Pulmonary artery endothelial cell (primary cell): ENCODE measurements at places on chromosomes 4 and X.
A peak's percentile ranks its signal among the peaks of the same experiment; 100 is the strongest.

- no peak for DNase-seq
These were observed 2.1 kb upstream of the RHOH start for GRCh38 chr4:40194602-40195161.

DNA sequence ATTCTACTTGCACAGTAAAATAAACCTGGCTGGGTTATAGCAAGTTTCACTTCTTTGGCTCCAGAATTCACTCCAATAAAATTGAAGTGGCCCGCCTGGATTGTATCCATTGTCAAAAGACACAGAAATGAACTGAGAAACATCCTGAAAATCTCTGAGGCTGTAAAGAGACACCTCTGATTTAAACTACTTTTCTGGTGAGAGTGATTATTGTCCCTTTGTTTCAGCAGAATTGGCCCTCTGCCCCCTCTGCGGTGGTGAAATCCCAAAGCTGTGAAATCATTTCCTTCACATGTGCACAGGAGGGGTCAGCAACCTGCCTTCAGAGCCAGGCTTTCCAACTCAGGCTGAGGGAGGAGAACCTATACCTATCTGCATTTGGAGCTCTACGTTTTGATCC, 23.0 kb downstream of the GAB3 start:
- DNase-seq, result peak; percentile 66

GRCh38 chrX:130994671-130995070, 63.5 kb upstream of the ARHGAP36 start:
- DNase-seq, result no peak

DNA sequence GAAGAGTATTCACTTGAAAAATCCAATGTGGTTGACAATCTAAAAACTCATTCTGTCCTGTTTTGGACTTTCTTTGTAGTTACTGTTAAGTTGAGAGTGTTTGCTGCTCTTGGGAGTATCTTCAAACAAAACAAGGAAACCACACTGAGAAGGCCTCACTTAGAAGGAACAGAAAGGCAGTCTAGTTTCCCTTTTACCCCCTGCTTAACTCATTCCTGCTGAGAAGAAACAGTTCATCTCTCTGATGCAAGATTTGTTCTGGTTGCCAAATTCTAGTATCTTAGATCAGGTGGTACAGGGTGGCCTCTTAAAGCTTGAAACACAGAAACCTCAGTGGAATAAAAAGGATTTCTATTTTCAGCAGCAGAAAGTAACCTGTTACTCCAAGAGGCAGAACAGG, 41.4 kb downstream of the GUCY2F start:
- no peak for DNase-seq

DNA sequence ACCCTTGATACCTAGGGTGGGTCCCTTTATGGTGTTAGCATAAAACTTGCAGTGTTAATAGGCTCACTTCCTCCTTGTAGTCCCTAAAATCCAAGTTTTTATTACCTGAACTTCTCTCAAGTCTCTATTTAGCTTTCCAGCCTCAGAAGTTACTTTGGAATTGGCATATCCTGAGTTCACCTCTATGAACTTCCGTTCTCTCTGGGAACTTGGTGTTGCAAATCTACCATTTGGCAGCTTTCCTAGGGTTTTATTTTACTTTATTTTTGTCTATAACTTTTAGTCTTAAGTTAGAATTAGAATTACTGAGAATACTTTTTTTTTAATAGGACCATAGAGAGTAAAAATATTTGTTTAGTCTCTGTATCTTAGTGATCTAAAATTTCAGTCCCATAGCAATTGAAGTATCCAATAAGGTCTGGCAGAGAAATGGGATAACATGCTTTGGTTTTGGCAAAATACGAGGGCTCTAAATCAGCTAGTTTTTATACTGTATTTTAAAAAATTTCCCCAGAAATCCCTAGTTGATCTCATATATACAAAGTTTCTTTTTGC, 30.3 kb upstream of the NAF1 start:
- no peak for DNase-seq

GRCh38 chr4:53908661-53909078, 155.7 kb downstream of the CHIC2 start:
- DNase-seq, result peak; percentile 63

- no peak for DNase-seq
These were observed 20.6 kb downstream of the ZNF721 start for GRCh38 chr4:478373-478772.

DNA sequence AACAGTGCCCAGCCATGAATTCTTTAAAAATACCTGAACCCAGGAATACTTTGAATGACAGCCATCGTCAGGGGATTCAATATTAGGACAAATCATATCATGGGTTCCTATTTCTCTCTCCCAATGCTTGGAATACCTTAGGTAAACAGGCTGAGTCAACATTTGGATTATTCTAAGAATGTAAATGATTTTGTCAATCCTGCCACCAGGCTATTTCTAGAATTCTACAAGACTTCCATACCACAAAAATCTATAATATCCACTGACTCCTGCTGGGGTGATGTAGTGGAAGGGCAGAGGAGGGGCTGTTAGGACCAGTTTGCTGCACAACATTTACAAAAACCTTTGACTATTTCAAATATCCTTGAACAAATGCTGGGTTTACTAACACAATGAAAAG, 65.2 kb downstream of the IGFBP7 start:
- DNase-seq, result no peak

DNA sequence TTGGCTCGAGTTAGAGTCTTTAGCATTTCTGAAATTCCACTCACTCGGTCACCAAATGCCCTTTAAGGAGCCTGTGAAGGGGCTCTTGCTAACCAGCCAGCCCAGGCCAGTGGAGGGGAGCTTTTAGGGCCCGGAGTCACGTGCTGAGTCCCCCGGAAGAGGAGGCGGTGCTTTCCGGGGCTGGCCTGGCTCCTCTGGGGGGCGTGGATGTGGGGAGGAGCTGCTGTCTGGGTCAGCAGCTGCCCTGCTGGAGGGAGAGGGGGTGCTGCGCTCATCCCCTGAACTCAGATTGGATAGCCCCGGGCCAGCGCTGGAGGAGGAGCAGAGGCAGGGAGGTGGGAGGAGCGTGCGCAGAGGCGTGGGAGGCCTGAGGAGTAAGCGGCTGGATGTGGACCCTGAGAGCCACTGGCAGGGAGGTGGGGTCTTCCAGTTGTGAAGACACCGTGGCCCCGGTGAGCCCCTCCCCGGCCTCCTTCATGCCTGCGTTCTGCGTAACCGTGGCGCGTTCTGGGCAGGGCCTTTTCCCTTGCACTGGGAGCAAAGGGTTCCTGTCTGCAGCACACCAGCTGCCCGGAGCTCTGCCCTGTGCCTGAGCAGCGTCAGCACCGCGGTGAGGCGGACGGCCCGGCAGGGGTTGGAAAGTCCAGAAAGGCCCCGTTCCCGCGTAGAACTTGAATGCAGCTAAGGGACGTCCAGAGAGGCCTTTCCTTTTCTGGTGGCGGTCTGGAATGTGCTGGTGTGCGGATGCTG, 19.7 kb downstream of the MAEA start:
- DNase-seq, result peak; percentile 33

GRCh38 chr4:17544831-17545234, 29.9 kb downstream of the CLRN2 start:
- no peak for DNase-seq

- DNase-seq, result no peak
These were observed 591.5 kb upstream of the PITX2 start for GRCh38 chr4:111214371-111214770.

GRCh38 chr4:110119880-110120279, 78.5 kb downstream of the ELOVL6 start:
- no peak for DNase-seq

DNA sequence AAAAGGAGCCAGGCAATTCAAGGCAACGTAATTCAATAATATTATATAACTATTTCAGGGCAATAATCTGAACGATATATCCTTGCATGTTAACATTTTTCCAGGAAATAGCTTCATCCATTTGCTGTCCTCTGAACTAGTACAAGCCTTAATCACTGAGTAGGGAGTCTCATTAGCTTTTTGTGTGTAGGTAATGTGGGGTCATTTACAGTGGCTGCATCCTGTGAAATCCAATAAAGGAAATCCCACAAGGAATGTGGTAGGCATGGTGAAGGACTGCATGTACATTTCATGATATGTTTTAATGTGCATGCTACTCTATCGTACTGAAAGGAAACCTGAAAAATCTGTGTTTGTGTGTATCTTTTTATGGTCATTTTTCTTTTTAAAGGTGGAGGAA, 103.5 kb downstream of the SLC4A4 start:
- DNase-seq, result no peak

- DNase-seq, result no peak
These were observed 7.7 kb downstream of the S100P start for GRCh38 chr4:6701371-6701770.

DNA sequence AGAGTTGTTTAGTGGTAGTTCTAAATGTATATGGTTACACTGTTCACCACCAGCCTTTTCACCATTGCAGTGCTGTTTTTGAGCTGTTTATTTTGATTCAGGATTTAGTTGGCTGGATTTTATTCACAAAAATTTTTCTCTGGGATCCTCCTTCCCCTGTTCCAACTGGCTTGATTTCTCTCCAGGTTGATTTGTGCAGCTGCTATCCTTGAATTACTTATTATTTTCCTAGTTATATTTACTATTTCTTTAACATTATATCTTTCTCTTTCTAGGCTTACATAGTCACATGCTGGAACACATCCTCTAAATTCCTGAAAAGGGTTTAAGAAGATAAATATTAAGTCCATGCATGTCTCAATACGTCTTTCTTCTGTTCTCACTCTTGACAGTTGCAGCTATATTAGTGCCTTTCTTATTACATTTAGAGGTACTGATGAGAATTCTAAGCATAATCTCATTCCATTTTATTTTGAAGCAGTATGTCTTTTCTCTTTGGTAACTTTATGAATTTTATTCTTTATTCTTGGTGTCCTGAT, 82.2 kb downstream of the SUPT20HL2 start:
- DNase-seq, result no peak

- DNase-seq, result no peak
These were observed 25.2 kb downstream of the YTHDC1 start for GRCh38 chr4:68324519-68325262.

GRCh38 chr4:138241281-138242075, 671 bp downstream of the SLC7A11 start:
- no peak for DNase-seq

DNA sequence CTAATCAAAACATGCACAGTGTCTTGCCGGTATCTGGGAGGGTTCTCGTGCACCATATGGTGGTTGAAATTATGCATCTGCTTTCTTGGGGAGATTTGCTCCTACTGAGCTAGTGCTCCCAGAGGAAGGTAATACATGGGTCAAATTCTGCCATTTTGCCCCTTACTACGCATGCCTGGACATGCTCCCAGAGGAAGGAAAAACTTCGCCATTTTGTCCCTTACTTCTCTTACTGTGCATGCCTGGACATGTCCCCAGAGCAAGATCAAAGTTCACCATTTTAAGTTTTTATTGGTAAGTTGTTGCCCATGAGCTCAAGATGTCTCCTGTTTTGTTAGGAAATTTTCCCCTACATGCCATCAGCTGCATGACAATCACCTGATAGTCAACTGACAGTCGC, 252.1 kb upstream of the KLHL4 start:
- no peak for DNase-seq

DNA sequence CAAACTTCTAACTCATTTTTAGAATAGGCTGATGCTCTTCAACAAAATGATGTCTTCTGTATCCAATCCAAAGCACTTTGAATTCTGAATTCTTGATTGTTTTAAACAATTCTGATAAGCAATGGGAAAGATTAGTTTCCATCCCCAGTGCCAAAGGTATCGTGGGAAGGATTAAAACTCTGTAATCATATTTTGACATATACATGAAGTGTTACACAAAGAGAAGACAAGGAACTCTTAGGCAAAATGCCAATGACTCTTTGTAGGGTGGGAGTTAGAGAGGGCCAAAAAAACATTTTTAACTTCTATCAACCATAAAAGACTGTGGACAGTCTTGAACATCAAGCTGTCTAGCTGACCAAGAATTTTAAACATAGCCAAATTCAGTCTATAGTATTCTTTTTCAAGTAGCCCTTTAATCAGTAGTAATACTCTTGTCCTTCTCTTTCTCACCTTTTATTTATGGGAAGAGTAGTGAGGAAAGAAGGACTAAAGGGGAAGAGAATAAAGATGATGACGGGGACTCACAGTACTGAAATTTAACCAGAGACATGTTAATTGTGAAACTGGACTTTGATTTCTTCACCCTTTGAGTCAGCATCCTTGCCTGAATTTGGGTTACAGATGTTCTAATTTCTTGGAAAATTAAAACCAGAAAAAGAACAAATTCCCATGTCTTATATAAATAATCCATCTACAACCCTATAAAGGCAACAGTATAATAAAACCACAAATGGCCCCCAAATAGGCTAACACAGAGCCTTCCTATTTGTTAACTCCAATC, 51.8 kb upstream of the VEGFD start:
- no peak for DNase-seq

DNA sequence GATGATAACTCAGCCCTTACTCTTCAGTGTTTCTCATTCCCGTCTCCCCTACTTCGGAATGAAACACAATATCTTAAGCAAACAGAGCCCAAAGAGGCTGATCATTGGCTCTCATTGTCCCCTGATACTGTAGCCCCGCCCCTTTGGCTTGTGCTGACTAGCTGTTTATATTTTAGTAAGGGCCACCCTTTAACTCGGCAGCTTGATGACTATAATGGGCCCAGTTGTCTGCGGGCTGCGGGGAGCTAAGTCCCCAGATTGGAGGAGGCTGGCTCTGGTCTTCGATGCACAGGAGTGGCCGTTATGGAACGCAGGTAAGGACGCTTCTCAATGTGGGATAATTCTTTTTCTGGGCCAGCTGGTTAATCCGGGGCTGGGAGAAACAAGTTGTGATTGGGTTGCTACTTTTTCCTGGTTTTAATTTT, at the start of gene TRIM2:
Gene TRIM2 (plus strand): TSS at position 197 of the 425 bp plus-strand sequence. CDS start 88 bp downstream, at position 285.
- DNase-seq, result no peak

GRCh38 chrX:97200454-97200853, 316.7 kb downstream of the RPA4 start:
- no peak for DNase-seq

- DNase-seq, result no peak
These were observed 116.4 kb downstream of the ANAPC4 start for GRCh38 chr4:25493466-25493865.

DNA sequence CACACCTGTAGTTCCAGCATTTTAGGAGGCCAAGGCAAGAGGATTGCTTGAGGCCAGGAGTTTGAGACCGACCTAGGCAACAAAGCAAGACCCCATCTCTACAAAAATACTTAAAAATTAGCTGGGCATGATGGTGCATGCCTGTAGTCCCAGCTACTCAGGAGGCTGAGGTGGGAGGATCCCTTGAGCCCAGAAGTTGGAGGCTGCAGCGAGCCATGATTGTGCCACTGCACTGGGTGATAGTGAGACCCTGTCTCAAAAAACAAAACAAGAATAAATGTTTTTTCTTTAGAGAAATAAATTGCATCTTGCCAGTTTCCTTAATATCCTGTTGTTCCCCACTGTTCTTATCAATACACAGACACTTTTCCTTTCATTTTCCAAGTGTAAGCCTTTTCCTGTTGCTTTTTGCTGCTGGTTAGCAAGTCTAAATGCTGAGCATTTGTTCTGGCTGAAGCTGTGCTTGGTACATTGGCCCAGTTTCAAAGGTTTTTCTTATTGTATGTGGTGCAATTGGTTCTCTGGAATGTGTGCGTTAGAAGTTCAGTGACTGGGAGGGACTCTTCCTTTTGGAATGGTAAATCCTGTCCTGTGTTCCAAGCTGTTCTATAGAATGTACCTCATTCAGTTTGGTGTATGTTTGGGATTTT, 98.2 kb downstream of the AFF1 start:
- DNase-seq, result peak; percentile 87

- DNase-seq, result no peak
These were observed 174.5 kb downstream of the SMIM20 start for GRCh38 chr4:26088433-26088928.

GRCh38 chrX:16239211-16239610, 71.9 kb downstream of the MAGEB17 start:
- no peak for DNase-seq

GRCh38 chrX:8868070-8868773, 67.0 kb upstream of the FAM9A start:
- DNase-seq, result no peak
